ENCODE measurements at places on chromosomes 2 and 18. TPM values are rescaled to one million over a fixed set of nuclear protein-coding genes. Genes with fewer than 3 reads are reported as not detected.

GAL3ST2 gene
- total RNA-seq = 0.57 TPM

DNA sequence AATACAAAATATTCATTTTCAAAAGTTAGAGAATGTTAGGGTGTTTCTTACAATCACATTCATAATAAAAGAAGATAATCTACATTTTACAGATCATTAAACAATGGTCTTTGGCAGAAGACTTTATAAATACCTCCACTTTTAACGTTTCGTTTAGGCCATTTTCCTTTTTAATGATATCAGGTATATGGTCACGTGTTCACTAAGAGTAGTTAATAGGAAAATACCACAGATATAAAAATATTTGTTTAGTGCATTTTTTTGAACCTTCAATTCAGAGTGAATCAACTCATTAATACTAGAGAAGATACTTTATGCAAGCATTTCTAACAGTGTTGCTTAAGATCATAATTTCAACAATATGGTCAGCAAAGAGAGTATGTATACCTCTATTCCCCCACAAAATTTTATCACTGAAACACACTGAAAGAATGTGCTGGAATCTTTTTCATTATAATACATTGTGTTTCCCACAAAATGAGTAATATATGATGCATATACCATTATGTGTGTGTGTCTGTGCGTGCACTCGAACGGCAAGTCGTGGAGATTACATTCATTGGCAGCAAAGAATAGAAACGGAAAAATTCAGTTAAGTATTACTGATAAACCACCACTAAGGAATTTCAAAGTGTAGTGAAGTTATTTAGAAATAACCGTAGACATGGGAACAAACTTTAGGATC, 319.9 kb upstream of the THUMPD2 start:
- no peak for DNase-seq

MAPK4 gene
- total RNA-seq = 3.4 TPM

GRCh38 chr2:715854-716560, 38.8 kb upstream of the TMEM18 start:
- DNase-seq = no peak

DNA sequence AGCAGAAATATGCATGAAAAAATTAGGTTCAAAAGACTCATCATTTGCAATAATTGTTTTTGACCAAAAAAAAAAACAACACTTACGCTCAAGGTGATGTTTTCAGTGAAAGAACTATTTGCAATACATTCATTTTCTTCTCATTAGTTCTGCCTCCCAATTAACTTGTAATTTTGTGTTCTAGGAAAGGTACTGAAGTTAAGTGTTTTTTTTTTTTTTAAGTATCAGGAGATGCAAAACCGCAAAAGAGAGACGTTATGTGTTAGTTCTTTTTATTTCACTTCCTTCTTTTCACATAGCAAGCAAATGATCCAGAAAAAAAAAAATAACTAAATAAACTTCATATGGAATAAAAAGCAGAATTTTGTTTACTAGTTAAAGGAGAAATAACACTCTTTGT, 735.2 kb upstream of the GCFC2 start:
- no peak for DNase-seq

GRCh38 chr2:352696-353095, 64.8 kb upstream of the ALKAL2 start:
- DNase-seq = no peak

- no peak for DNase-seq
Observed at GRCh38 chr2:34188464-34189303, 589.6 kb upstream of the FAM98A start.

GPAT2 gene
- 0.33 TPM for total RNA-seq

TWSG1 gene
- total RNA-seq = 30.0 TPM

- DNase-seq = peak; percentile 51
Observed at GRCh38 chr2:163558251-163559021, 177.4 kb downstream of the FIGN start.
